HL-60 (cell line): ENCODE measurements at places on chromosomes 3 and 15.

GRCh38 chr3:192352142-192352541, 375.2 kb downstream of the FGF12 start:
- DNase-seq = no peak

DNA sequence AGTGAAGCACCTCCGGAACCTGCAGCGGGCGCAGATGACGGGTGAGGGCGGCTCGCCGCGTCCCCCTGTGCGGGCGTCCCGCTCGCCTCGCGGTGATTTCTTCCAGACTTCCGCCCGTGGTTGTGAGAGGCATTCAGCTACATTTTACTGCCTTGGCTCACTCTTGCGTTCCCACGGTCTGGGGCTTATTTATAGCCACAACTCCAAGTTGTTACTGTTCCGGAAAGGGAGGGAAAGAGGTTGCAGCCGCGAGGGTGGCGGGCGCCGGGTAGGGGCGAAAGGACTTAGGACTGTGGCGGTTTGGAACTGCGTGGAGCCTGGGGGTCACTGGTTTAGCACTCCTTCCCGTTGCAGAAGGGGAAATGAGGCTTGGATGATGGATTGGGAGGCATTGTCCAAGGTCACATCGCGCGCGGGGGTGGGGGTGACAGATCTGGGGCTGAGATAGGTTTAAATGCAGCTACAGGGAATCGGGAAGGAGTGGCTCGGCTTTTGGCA, 1.1 kb downstream of the HES1 start:
- DNase-seq = peak; percentile 60

DNA sequence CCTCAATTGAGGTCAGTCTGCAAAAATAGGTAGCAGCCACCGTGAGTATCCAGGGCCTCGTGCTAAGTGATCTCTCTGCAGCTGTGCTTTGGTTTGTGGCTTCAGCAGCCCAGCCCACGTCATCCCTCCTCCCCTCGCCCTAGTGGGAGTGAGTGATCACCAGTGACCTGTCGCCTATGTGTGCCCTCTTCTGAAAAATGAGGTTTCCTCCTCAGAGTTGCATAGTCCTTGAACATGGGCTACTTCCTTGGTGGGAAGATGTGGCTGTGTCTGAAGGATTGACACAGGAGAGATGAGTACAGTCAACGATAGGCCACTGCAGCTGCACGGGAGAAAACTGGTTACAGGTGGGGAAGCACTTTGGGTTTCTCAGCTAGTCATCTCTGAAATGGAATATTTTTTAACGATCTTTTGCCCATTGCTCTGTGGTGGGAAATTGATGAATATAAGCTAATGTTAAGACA, 144.8 kb upstream of the BHLHE40 start:
- peak; percentile 89 for DNase-seq

DNA sequence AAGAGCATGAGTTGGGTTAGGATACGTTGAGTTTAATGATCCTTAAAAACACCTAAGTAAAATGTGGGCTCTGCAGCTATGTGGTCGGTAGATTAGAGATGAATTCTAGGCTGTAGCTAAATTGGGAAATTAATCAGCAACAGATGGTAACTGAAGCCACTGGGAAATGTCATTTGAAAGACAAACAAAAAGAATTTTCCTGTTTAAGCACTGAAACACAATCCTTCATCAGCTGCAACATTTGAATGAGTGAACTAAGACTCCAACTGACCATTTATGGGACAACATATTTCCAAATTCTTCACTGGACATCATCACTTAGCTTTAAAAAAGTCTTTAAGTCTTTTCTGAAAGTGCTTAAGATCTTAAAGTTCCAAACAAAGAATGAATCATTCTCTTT, 226.9 kb downstream of the ZNF385D start:
- no peak for DNase-seq

DNA sequence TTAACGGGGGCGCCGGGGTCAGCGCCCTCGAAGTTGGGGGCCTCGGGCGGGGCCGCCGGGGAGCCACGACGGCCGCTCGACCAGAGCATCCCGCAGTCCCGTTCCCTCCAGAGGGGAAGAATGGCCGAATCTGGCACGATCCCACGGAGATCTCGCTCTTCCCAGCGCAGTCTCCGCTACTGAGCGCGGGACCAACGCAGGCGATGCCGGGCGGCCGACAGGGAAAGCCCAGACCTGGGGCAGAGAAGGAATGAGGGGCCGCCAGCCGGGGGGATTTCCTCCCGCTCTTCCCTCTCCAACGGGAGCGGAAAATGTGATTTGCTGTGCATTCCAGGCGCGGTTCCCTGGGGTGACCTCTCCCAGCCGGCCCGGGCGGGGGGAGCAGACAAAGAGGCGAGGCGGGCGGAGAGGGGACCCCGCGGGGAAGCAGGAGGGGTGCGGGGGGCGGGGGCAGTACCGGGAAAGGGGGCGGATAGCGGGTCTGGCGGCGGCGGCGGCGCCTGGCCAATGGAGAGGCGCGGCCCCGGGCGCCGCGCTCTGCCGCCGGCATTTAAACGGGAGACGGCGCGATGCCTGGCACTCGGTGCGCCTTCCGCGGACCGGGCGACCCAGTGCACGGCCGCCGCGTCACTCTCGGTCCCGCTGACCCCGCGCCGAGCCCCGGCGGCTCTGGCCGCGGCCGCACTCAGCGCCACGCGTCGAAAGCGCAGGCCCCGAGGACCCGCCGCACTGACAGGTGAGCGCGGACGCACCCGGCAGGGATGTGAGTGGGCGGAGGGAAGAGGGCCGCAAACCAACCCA, at the start of gene GREM1:
GREM1 (plus strand) TSS at position 579 of the 801 bp plus-strand sequence. CDS start 12,687 bp downstream, outside the sequence.
- no peak for DNase-seq

DNA sequence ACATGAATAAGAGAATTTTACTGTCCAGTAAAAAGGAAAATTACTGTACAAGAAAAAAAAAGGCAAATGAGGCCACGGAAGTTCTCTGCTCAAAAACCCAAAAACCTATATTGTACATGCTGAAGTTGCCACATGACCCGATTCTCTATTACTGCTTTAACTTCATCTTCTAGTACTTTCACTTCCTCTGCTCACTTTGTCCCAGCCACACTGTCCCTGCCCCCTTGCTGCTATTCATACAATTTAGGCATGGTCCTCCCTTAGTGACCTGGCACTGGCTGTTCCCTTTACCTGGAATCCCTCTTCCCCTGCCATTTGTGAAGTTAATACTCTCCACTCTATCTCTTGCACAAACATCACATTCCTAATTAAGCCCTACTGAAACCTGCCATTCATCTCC, 457.4 kb downstream of the MAGI1 start:
- DNase-seq = no peak

DNA sequence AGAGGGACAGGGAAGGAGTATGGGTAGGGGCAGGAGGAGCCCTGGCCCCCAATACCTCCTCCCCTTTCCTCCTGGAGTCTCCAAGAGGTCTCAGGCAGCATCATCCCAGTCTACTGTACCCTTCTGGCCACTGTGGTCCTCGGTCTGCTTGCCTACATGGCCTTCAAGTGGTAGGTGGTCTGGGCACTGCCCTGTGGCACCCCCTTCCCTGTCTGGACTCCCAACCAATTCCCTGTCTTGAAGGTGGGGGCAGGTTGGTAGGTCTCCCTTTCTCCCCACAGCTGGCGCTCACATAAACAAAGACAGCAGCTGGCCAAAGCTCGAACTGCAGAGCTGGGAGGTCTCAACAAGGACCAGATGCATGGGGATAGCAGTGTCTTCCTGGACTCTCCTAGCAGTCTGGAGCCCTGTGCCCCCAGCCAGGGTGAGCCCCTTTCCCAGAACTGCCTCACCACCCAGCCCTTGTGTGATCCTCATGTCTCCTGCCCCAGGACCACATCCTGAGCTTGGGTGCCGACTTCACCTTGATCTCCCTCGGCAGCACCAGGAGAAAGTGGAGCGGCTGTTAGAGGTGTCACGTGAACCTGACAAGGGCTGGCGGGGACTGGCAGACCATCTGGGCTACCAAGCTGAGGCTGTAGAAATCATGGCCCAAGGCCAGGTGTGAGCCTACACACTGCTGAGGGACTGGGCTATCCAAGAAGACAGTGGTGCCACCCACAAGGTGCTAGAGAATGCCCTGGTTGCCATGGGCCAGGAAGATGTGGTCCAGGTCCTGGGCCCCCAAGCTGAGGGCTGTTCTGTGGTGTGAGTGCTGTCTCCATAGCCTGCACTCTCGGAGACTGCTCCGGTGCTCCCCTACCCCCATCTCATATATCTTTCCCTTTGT, 33.1 kb downstream of the NBEAL2 start:
- DNase-seq = no peak

DNA sequence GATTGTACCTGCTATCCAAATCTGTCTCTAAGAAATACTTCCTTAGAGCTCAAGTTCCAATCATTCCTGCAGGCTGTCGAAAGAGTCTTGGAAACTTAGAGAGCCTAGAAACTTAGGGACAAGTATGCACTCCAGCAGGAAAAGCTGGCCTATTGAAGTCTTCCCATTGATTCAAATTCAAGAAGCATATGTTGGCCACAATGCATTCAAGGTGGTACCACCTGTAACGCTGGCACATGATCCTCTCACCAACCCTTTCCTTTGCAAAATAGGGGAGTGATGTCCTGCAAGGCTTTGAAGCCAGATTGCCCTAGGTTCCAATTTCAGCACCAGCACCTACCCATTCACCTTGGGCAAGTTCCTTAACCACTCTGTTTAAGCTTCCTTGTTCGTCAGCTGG, 6.0 kb downstream of the ADAMTS9 start:
- no peak for DNase-seq

- no peak for DNase-seq
Measured at GRCh38 chr3:179189759-179190158, 41.6 kb downstream of the PIK3CA start.

GRCh38 chr15:49494842-49495241, 71.8 kb downstream of the FGF7 start:
- DNase-seq = no peak

DNA sequence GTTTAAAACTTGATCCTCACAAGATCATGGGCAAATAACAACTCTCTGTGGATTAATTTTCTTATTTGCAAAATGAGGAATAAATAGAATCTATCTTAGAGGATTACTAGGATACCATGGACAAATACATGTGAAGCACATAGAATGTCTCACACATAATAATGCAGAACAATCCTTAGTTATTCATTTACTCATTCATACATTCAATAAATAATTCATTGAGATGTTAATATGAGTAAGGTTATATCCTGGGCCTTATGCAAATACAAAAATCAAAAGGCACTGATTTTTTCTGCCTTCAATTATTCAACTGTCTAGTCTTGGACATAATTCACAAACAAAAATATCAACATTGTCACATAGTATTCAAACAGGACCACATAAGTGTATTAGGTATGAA, 654.1 kb downstream of the MECOM start:
- DNase-seq = no peak

DNA sequence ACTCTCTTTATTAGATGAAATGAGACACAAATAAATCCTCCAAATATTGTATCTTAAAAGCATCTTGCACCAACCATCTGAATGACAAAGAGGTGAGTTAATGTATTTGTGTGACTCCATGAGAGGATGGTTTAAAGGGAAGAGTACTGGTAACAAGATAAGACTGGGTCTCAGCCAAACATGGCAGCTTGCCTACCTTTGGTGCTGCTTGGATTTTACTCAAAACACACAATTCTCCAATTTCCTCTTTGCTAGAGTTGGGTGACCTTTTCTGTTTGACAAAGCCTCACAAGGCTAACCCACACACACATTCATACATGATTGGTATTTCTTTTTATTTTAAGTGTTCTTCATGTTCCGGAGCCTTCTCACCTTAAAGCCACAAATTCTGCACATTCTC, 506.4 kb downstream of the FGF12 start:
- DNase-seq = no peak

DNA sequence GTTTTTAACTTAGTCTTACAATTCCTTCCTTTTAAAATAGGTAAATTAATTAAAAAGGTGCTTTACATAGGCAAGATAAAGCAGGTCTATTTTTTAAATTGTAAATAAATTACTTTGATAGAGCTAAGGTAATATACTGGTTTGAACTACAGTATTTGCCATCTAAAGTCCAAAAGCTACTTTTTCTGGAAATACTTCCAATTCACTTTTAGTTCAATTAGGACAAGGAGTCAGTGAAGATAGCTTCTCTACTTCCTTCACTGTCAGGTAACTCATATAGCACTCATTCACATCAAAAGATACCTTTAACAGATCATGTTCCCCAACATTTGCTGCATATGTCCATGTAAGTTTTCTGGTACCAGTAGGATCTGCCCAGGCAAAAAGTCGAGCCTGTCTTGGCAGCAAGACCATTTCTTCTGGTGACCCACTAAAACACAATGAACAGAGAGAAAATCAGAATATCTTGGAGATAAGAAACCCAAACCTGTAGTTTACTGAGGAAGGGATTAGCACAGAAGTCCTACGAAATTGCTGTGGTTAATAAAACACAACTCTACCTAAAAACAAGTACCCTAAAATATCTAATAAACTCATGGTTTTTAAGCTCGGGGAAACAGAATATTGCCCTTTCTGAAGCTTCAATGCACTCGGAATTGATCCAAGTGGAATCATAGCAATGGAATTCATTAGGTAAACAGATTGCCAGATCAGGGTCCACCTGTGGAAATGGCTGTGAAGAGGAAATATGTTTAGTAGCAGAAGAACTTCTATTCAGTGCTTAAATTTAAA, 153.1 kb downstream of the VPS13C start:
- DNase-seq = no peak

- DNase-seq = no peak
Measured at GRCh38 chr3:1214933-1215332, 122.1 kb downstream of the CNTN6 start.

- no peak for DNase-seq
Measured at GRCh38 chr3:82596805-82597204, 835.4 kb upstream of the GBE1 start.

GRCh38 chr15:48974882-48975281, 11.2 kb upstream of the SHC4 start:
- DNase-seq = no peak

GRCh38 chr3:36482256-36482655, 102.0 kb downstream of the STAC start:
- peak; percentile 15 for DNase-seq

DNA sequence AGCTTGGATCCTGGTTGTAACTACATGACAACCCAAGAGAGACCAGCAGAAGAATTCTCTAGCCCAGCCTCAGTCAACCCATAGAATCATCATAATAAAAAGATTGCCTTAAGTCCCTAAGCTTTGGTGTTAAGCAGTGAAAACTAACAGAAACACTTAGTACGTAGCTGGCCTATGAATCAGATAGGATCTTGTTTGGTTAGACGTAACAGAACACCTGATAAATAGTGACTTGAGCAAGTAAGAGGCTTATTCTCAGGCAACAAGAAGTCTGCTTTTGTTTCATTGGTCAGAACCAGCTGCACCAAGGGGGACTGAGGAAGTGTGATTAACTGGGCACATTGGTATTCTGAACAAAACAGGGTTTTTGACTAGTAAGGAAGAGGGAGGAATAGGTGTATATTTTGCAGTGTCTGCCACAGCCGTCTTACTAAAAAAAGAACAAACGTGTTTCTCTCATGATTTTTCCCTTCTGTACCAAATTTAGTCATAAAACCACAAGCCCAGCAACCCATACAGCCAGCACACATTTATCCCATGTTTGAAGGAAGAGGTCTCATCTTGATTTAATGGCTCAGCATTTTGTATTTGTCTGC, 53.3 kb upstream of the GLCE start:
- no peak for DNase-seq

GRCh38 chr3:76827701-76828226, 212.1 kb upstream of the ROBO2 start:
- no peak for DNase-seq
